ENCODE measurements at places on chromosomes 13 and 19.

GRCh38 chr19:33795370-33796163 is 1.1 kb upstream of the KCTD15 start:
- DNase-seq, result peak; percentile 71

GRCh38 chr19:43956827-43957226 is 5.8 kb downstream of the ZNF221 start:
- DNase-seq, result no peak

DNA sequence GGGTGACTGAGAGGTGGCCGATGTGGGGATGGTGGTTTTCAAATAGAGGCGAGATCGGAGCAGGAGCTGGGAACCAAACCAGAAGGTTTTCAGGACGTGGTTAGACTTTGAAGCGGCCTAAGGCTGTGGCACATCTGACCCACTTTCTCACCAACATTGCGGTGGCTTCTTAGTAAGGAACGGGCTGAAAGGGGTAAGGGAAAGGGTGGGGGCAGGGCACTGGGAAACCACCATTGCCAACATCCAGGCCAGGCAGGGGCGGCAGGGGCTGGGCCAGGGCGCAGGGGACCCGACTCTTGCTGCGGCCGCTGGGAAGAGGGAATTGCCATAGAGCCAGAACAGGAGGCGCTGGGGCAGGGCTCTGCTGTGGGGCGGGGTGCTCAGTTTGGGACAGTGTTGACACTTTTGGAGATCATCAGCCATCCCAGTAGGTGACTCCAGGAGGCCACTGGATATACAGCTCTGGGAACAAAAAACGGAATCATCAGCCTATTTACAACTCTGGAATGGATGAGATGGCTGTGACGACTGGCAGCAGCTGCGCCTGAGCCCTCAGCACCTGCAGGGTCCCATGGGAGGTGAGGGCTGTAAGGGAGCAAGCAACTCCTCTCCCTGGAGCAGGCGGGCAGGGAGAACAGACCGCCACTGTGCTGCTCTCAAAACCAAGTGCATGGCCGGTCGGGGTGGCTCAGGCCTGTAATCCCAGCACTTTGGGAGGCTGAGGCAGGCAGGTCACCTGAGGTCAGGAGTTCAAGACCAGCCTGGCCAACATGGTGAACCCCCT is 52.2 kb downstream of the IRS2 start:
- no peak for DNase-seq

GRCh38 chr19:3366753-3367627 is 607 bp downstream of the NFIC start:
- no peak for DNase-seq

DNA sequence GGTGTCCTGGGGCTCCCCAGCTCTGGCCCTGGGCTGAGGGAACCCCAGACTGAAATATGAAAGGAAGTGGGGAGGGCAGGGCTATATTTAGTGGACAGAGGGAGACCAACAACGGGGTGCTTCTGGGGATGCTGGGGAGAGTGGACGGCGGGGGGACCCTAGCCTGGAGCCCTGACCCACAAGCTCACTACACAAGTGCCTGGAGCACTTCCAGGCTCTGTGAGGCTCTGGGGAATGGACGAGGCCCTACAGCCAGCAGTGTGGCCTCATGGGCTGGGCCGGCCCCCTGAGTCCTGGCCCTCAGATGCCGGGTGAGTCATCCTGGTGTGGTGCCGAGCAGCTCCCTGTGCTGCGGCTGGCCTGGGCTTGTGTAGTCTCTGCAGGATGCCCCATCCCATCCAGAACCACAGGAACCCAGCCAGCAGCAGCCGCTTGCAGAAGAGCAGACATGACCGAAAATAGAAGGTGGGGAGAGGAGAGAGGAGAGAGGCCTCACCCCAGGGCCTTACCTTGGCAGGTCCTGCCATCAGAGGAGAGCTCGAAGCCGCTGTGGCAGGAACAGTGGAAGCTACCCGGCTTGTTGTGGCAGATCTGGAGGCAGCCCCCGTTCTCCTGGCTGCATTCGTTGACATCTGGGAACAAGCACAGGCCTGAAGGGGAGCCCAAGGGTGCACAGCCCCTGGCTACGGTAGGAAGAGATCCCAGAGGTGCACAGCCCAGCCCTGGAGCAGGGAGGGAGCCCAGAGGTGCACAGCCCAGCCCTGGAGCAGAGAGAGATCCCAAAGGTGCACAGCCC is 26.1 kb downstream of the GAS6 start:
- DNase-seq, result peak; percentile 89

- DNase-seq, result no peak
Measured at GRCh38 chr13:88649855-88650254, 978.7 kb downstream of the SLITRK5 start.

GRCh38 chr13:28473044-28473443 is 21.9 kb downstream of the FLT1 start:
- DNase-seq, result no peak

- DNase-seq, result no peak
Measured at GRCh38 chr13:69524459-69525150, 583.0 kb upstream of the ATXN8OS start.

DNA sequence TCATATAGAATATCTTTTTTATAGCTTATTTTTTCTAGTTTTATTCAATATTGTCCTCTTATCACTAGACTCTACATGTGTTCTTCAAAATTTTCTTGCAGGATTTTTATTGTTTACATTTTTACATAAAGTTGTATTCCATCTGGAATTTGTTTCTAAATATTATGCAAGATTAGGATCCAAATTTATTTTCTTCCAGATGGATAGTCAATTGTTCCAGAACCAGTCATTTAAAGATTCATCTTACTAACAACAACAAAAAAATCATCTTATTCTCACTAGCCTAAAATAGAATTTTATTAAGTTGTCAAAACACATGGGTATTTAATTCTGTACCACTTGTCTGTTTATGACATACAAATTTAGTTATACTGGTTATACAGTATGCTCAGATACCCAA is 390.4 kb upstream of the GPC6 start:
- no peak for DNase-seq
